ENCODE measurements at places on chromosomes 7 and 10. TPM values are rescaled to one million over a fixed set of nuclear protein-coding genes. Genes with fewer than 3 reads are reported as not detected.

GRCh38 chr7:40541336-40541735 is 406.5 kb downstream of the SUGCT start:
- DNase-seq = no peak

- DNase-seq = no peak
Measured at GRCh38 chr7:105678811-105679495, 97.7 kb upstream of the EFCAB10 start.

GRCh38 chr10:48934672-48935501 is 4.8 kb downstream of the LRRC18 start:
- no peak for DNase-seq

DNA sequence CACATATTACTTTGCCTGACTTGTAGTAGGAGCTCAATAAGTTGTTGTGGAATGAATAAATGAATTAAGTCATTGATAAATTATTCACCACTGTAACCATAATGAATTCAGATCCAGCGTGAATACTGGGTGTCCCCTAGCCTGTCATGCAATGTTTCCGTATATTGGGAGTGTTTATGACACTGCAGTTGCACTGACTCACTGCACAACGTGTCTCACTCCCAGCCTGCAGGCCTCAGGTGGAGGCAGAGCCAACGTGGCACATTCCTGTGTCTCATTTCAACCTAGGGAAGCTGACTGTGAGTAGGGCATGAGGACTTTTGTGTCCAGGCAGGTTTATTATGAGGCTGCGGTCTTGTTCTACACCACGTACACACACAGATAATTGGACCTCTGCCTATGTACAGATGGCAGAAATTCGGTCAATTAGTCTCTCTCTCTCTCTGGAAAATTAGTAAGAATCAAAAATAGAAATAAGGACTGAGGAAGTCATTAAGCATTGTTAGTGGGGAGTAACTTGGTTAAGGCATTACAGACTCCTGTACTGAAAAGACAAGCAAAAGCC is 299.1 kb upstream of the IGFBP3 start:
- DNase-seq = peak; percentile 6

- DNase-seq = no peak
Measured at GRCh38 chr10:44047361-44047760, 337.5 kb downstream of the CXCL12 start.

- DNase-seq = no peak
Measured at GRCh38 chr7:132123773-132124172, 452.5 kb downstream of the PLXNA4 start.

- no peak for DNase-seq
Measured at GRCh38 chr10:3631701-3632330, 153.2 kb downstream of the KLF6 start.

- DNase-seq = peak; percentile 74
Measured at GRCh38 chr10:72308320-72308987, 34.7 kb downstream of the DDIT4 start.

DNA sequence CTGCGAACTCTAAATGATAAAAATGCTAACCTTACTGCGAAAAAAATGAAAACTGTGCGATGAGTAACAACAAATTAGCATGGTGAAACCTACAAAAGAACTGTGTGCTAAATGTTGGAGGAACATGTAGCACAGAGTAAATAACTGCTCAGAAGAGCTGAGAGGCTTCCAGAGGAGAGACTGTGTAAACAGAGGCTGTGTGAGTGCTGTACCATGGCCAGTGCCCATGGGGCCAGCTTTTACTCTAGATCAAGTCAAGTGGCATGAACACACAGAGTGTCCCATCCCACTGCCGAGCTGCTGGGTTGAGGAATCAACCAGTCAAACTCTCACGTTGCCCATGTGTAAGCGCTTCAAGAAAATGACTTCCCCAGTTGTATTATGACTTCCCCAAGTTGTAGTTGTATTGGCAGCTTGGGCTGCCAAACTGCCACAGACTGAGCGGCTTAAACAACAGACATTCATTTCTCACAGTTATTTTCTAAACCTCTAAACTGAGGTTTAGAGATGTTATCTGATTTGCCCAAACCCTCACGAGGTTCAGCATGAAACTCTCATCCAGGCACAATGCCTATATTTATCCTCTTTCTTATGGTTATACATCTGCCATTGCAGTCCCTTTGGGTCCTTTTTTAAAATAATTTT is 270.7 kb downstream of the ABCA13 start:
- no peak for DNase-seq

DNA sequence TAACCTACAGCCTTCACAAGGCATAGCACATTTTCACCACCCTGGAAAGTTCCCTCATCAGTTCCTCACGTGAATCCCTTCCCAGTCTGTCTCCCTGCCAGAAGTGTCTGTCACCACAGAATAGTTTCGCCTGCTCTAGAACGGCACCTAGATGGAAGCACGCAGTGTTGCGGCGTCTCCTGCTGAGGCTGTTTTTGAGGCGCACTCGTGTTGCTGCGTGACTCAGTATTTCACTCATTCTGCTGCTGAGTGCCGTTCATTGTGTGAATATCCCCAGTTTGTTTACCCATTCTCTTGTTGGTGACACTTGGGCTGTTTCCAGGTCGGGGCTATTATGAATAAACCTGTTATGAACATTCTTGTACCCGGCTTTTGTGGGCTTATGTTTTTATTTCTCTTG is 12.8 kb downstream of the NOS3 start:
- no peak for DNase-seq

The ZMYND11 gene
- 88.5 TPM for total RNA-seq

The NPY4R gene
- 0.71 TPM for total RNA-seq

The HOXA1 gene
- total RNA-seq = 5.8 TPM

The NME8 gene
- not detected for total RNA-seq

The POLL gene
- total RNA-seq = 9.8 TPM

The TRIM73 gene
- 0.39 TPM for total RNA-seq

Data from SJSA1 (cell line).